Stimulated activated CD4-positive, alpha-beta T cell treated with anti-CD3 and anti-CD28 coated beads, Interleukin-4, amount 100 ng/mL, for 4 hours (primary cell): ENCODE measurements at places on chromosomes 6 and 20.

GRCh38 chr6:1212919-1213318, 99.0 kb upstream of the FOXQ1 start:
- no peak for DNase-seq

DNA sequence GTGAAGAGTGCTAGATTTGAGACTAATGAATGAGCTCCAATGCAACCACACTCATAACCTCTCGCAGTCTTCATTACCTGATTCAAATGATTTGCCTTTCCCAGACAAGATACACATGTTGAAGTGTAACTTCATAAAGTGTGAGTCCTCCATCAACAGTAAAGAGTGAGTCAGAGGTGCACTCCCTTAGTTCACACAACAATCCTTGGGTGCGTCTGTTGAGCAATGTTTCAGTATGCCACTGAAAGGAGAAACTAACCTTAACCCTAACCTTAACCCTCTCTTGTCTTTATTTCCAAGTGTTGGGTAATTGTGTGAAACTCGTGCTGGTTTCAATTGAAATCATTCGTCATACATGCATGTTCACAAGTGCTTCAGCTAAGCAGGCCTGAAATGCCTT, 21.0 kb upstream of the RIN2 start:
- DNase-seq, result no peak

GRCh38 chr6:110526726-110527125, 50.3 kb upstream of the SLC22A16 start:
- DNase-seq, result no peak

- no peak for DNase-seq
Measured at GRCh38 chr6:63750400-63750799, 114.8 kb downstream of the PHF3 start.

DNA sequence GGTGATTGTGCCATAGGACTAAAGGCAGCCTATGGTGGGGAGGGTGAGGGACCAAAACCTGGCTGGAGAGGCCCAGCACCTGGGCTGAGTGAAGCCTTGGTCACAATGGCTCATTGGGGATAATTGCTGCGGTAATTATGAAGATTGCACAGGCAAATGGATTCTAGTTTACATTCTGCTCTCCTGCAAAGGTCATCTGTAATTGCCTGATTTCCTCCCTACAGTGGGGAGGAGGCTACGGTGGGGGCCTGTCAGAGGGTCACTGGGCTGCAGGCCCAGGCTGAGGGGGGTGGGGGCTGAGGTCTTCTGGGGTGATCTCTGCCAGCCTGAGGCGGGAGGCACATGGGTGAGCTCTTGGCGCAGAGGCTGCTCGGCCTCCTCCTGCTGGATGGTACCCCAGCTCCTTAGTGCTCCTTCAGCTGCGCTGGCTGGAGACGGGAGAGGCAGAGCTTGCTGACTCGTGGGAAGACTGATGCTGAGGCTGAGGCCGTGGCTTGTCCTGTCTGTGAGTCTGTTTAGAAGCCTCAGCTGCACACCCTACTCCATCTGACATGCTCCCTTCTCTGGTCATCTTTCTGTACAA, 30.3 kb downstream of the PACSIN1 start:
- DNase-seq, result no peak

DNA sequence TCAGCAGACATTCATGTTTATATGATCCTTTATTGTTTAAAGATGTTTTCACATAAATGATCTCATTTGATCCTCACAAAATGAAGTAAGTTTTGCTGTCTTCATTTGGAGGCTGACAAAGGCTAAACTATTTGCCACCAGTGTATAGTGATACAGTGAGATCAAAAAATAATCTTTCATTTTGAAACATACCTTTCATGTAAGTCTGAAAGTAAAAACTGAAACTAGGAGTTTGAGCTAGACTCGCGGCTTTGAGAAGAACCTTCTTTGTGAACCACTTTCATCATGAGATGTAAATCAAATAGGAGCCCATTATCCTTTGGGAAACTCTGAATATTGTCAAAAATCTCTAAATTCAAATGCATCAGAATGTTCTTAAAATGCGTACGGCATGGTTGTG, 40.3 kb upstream of the SPTLC3 start:
- DNase-seq, result no peak

DNA sequence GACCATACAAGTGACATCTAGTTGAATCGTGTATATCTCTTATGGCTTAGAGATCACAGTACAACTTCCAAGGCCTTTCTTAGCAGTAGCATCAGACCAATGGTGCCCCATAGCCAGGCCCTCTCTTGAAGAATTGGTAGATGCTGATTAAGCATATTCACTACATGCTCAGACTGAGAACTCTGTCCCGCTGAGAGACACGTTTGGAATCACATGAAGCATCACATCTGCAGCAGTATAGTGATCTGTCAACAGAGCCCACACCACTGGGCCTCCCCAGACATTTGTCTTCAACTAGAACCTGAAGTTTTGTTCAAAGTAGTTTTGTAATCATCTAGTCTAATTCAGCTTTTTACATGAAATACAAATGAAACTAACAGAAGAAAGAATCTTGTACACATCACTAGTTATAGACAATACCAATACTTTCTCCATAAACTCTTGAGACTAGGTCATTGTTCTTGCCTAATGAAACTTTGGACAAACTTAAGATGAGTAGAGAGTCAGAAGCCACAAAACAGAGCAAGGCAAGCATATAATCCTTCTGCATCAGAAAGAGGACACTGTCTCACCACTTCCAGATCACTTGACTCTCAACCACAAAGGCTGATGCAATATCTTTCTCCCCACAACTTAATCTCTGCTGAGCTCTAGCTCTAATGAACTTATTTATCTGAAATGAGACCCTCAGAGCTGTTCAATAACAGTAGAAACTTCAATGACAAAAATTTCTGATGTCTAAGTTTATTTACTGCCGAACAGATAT, 182.7 kb downstream of the TBX18 start:
- DNase-seq, result no peak

GRCh38 chr20:18133962-18134361, 3.7 kb upstream of the KAT14 start:
- DNase-seq, result no peak

DNA sequence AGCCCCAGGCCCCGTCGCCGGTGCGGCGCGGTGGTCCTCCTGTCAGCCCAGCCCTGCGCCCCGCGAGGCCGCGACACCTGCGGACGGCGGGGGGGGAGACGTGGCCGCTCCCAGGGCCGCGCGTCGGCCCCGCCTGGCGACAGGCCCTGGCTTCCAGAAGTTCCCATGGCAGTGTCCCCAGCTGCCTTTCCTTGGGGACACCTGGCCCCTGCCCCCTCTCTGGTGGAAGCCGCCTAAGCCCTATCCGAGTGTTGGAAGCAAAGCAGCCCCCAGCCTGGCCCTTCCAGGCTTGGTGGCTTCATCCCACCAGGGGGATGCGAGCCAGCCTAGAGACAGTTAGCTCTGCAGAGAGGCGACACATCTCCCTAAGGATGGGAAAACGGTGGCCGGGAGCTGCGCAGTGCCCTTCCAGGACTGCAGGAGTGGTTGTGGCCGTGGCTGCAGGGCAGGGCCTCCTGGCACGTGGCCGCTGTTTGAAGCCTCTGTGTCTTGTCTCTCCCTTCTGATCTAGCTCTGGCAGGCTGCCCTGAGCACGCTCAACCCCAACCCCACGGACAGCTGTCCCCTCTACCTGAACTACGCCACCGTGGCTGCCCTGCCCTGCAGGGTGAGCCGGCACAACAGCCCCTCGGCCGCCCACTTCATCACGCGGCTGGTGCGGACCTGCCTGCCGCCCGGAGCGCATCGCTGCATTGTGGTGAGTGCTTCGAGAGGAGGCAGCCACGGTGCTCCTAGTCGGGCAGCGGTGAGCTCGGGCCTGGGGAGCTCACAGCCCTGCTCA, 816 bp downstream of the NPEPL1 start:
- peak; percentile 12 for DNase-seq

- DNase-seq, result no peak
Measured at GRCh38 chr6:36863670-36864540, 10.7 kb downstream of the PPIL1 start.

DNA sequence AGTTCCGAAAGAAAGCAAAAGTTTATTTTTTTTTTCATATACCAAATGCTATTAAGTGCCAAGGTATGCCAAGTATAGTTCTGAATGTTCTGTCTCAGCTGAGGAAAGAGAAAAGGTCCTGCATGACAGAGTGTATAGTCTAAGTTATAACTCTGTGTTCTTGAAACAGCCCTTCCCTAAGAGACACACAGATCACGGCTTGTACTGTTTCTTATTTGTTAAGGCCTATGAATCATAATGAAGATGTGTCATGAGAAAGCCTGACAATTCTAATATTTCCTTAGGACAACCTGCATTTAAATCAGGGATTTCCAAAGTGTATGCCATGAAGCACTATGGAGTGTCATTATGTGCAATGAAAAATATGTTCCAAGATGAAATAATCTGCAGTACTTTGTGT, 538.7 kb upstream of the CDH4 start:
- no peak for DNase-seq
